Non-pigmented ciliary epithelial cell (primary cell): ENCODE measurements at places on chromosomes 5 and 9.
A peak's percentile ranks its signal among the peaks of the same experiment; 100 is the strongest.

DNA sequence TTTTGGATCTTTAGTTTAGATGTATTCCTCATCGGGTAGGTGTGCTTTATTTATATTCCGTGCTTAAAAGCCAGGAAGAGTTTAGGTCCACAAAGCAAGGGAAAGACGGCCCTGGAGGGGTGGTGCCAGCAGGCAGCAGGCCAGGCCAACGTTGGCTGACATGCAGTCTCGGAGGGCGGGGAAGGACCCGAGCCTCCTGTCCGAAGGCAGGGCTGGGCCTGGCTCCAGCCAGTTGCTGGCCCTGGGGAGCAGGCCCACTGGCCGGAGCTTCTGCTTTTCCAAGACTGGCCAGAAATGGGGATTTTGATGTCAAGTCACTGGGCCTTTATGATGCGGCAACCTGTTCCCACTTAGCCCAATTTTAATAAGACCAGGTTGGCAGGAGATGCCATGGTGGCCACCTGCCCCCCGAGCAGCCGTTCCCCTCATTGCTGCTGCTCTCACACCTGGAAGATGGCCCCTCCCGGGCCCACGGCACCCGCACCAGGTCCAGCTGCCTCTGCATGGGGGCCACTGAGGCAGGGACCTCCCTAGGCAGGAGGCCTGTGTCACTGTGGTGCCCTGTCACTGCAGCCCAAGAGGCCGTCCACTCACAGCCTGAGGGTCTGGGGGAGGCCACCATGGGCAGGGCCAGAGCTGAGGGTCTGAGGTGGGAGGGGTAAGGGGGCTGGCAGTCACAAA lies 23.2 kb downstream of the LPCAT1 start:
- DNase-seq, result no peak

DNA sequence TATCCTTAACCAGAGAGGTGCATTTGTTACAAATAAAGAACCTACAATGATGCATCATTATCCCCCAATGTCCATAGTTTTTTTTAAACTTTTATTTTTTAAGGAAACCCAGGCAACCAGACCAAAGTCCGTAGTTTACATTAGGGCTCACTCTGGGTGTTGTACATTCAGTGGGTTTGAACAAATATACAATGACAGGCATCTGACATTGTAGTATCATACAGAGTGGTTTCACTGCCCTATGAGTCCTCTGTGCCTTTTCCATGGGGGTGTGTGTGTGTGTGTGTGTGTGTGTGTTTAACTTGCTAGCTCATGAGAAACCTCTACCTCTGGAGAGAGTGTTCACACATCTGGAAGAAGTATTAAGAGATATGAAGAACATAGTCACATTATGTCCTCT lies 141.5 kb downstream of the KDM4C start:
- DNase-seq, result no peak

GRCh38 chr9:5483306-5483705 lies 27.0 kb upstream of the PDCD1LG2 start:
- no peak for DNase-seq

- no peak for DNase-seq
Measured at GRCh38 chr5:54611290-54611951, 93.9 kb downstream of the SNX18 start.

DNA sequence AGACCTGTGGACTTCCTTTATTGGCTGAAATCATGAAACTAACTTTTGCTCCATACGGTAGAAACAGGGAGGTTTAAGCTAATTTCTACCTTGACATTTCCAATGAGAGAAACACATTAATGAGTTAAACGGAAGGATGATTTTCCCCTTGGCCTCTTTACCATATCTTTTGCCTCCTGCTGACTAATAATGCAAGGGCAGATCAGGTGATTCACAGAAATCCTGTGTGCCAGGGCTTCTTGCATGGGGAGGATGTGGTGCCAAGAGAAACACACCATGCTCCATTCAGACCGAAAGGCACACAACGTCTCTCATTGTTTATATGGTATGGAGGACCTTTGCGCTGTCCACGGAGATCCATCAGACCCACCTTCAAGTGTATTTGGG lies 17.4 kb upstream of the PRLR start:
- no peak for DNase-seq

DNA sequence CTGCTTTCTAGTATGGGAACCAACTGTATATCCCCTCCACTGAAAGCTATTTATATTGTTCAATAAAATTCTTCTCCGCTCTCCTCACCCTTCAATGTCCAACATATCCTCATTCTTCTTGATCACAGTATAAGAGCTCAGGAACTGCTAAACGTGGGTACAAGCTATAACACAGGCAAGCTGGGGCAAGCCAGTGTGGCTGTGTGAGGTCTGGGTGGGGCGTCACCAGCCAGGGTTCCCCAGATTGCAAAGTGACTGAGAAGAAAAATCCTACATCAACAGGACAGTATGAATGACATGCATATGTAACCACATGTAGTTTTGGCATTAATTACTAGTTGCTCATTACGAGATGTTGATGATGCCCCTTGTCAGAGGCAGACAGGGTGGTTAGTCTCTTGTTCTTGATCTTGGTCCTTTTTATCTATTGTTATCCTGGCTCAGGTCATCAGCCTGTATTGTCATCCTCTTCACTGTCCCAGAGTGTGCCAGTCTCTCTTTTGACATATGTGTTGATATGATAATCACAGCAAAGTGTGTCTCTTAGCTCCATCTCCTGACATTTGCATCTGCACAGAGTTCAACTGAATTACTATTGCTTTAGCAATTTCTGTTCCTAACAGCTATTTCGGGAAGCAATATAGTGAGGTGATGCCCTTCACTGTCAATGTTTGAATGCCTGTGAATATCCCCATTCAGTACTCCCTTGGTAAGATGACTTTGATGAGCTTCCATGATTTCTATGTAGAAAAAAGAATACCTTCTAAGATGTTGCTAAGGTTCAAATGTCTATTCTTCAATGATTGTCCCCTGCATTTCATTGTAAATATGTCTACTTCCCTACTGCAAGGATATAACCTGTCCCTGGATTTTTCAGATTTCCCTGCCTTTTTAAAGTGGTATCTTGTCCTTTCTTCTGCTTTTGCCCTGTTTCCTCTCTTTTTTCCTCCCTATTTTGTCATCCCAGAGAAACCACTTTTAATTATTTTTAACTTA lies 140.3 kb downstream of the MAT2B start:
- DNase-seq, result no peak

DNA sequence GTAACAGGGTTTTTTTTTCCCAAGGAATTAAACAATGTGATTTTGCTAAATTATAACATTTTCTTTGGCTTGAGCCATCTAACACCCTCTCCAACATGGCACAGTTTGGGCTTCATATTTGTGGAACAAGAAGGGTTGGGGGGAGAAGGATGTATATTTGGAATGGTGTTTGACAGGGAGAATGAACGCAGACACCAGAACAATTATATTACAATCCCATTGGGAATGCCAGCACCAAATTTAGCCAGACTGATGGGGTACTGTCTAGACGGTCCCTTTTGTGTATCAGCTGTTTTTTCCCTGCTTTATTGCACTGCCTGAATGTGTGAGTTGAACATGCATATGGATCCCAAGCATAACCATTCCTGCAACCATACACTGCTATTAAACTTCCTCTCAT lies 130.9 kb upstream of the TMEM161B start:
- no peak for DNase-seq

- no peak for DNase-seq
Measured at GRCh38 chr5:152178350-152178699, 226.8 kb downstream of the NMUR2 start.

DNA sequence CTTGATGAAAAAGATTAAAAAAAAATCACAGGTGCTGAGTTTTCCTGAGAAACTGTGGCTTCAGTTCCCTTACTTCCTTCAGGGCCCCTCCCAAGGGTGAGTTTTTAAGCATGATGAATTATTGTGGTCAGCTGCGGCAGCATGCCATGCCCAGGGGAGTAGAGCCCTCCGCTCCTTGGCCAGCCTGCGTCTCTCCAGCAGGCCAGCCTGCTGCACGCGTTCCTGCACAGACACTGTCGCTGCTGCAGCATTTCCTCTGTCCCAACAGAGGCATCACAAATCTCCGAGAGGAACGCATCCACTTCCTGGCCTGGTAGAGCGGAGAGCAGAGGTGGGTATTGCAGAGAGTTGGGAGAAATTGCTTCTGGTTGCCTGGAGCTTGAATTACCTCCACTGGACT lies 26.1 kb upstream of the GLRA1 start:
- DNase-seq, result no peak

GRCh38 chr9:83154087-83154736 lies 91.3 kb upstream of the RASEF start:
- DNase-seq, result peak; percentile 47

DNA sequence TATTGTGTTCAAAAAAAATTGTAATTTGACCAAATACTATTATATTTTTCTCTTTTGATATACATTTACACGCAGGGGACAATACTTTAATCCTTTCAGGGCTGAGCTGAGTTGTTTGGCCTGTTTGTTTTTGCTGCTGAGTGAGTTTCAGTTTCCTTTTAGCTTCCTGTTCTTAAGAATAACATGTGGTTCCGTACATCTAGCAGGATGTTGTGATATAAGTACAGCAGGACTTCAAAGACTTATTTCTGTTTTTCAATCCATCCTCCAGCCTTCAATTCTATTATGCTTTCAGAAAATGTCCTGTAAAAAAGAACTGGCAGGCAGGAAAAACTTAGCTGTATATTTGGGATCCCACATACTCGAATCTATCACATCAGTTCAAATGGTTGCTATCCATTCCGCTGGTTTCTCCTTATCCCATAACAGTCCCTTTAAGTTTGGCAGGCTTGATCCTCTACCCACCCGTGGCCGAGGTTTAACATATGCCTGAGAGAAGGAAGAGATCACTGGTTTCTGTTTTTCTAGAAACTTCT lies 1037.3 kb upstream of the ACO1 start:
- no peak for DNase-seq

DNA sequence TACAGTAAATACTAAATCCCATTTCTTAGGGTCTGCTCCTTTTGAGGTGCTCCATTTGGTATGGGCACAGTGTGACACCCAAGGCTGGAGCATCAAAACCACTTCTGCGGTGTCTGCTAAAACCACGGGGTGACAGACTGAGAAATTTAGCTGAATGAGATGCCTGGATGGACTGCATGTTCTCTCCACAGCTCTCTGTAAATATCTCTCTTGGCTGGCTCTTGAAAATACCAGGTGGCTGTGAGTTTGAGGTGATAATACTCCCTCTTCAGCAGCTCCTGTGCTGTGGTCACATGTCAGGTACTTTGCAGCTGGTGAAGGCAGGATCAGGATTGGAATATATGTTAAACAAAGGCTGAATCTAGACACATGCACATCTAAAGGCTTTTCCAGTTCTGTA lies 93.7 kb upstream of the SIMC1 start:
- no peak for DNase-seq

GRCh38 chr5:105581988-105582690 lies 2019.5 kb upstream of the NUDT12 start:
- no peak for DNase-seq

DNA sequence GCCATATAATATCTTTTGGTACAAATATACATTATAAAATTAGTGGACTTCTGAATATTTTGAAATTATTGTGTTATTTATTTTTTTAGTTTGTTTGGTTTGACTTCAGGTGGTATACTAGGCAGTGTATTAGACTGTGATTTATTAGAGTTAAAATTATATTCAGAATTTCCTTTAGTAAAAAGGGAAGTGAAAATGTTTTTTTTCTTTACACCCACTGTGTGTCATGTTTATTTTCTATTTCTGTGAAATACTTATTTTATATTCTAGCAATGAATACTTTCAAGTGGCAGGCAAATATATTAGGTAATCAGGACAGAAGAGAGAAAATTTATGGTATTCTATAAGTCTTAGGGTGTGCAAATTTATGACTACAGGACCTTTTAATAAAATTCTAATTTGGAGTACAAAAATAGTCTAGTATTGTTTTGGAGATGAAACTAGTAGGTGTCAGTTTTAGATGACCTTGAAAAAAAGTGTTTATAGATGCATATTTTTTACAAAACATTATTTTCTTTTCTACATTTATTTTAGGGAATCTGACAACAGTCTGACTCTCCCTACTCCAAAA lies 8.8 kb downstream of the CSNK1G3 start:
- DNase-seq, result no peak

DNA sequence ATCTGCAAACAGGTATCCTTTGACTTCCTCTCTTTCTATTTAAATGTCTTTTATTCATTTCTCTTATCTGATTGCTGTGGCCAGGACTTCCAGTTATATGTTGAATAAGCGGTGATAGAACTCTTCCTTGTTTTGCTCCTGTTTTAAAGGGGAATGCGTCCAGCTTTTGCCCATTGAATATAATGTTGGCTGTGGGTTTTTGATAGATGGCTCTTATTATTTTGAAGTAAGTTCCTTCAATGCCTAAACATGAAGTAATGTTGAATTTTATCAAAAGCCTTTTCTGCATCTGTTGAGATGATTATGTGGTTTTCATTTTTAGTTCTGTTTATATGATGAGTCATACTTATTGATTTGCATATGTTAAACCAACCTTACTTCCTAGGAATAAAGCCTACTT lies 300.5 kb upstream of the CTNND2 start:
- DNase-seq, result no peak

DNA sequence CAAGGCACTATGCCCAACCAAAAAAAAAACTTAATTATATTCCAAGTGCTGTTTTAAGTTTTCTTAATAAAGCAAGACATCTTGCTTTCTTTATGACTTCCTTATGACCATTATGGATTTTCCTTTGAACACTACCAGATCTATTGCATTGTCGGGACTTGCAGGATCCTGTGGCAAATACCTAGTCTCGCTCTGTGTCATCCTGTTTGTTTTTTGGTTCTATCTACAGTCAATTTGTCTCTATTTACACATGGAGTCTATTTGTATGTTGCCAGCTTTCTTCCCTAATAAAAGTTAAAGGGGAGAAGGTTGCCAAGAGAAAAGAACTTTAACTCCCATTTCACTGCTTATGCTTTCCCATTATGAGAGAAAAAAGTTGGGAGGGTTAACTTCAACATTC lies 4.9 kb downstream of the HINT1 start:
- DNase-seq, result no peak

DNA sequence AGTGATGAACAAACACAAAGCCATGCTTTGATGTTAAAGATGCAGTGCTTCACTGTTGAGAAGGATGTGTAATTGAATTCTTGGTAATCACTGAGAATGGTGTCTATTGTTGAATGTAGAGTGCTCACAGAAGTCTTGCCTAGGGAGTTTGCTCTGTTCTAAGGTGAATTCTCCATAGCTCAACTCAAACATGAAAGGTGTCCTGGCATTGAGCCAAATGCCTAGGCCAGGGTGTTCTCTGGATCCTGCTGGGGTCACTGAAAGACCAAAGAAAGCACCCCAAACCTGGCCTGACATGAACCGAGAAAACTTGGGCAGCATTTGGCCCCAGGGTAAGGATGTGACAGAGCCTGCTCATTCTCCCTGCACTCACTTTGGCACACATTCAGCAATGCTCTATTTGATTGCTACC lies 217.3 kb downstream of the ARL15 start:
- DNase-seq, result no peak
